ENCODE measurements at places on chromosomes 2 and 18.

- no peak for DNase-seq
Measured at GRCh38 chr2:220499225-220499624, 871.8 kb downstream of the SLC4A3 start.

DNA sequence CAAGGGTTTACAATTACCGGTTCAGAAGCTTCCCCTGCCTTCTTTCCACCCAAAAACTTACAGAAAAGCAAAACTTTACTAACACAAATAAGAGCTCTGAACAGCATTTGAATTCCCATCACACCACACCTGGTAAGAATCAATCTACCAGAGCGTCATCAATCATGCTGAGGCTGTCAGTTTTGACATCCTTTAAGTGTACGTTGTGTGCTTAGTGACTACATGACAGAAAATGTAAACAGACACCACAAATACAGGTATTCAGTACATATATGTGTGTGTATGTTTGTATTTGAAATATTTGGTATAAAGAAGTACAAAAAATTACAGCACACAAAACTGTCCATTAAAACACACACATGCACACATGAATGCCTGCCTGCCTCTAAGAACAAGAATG, 523.5 kb downstream of the TMEM182 start:
- no peak for DNase-seq

DNA sequence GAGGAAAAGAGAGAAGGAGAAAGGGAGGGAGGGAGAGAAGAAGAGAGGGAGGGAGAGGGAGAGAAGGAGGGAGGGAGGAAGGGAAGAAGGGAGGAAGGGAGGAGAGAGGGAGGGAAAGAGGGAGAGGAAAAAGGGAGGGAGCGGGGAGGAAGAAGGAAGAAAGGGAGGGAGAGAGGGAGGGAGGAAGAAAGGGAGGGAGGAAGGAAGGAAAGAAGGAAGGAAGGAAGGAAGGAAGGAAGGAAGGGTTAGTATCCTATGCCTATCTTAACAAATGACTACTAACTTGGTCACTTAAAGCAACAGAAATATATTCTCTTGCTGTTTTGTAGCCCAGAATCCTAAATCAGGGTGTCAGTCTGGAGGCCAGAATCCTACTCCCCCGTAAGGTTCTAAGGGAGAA, 52.1 kb downstream of the CMPK2 start:
- no peak for DNase-seq

DNA sequence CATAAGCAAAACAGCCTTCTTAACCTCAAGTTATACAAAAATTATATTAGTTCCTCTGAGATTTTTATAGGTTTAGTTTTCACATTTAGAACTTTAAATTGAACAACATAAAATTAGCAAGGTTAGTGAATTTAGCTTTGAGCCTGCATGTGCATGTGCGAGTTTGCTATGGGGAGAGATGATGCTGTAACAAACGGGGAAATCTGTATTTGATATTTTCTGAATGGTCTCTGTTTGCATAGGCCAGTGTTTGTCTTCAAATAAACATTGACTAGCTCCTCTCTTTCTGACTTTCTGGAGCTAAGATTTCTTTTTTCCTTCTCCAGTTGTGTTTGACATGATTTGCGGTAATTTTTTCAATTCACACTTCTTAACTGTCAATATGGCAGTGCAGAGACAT, 30.9 kb upstream of the IL18RAP start:
- no peak for DNase-seq

DNA sequence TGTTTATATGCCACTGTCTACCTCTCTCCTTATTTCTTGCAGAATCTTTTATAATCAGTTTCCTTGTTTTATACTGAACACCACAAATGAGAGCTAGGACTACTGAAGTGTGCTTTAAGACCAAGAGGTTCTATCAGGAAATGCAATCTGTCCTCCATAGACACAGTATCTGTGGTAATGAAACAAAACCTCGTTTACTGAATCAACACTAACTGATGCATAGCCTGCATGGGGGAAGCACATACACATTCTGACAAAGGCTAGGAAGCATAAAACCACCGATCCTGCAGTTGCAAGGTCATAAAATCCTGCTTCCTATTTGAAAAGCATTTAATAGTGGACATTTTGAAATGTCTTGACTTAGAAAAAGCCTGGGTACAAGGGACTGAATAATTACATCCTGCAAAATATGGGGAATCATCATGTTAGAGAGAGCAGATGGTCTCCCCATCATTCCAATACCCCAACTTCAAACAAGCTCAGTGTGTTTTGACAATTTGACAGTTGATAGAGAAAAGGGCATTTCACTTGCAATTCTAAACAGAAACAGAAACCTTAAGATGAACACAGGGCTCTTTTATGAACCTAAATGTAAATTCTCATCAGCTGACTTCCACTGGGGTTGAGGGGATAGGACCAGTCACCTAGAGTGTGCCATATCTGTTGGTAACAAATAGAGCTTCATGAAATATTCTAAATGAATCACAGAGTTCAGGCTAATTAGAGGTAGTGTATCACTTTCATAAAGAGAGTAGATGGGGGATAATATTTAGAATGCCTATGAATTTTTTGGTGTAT, 1845.6 kb upstream of the PIK3C3 start:
- no peak for DNase-seq

DNA sequence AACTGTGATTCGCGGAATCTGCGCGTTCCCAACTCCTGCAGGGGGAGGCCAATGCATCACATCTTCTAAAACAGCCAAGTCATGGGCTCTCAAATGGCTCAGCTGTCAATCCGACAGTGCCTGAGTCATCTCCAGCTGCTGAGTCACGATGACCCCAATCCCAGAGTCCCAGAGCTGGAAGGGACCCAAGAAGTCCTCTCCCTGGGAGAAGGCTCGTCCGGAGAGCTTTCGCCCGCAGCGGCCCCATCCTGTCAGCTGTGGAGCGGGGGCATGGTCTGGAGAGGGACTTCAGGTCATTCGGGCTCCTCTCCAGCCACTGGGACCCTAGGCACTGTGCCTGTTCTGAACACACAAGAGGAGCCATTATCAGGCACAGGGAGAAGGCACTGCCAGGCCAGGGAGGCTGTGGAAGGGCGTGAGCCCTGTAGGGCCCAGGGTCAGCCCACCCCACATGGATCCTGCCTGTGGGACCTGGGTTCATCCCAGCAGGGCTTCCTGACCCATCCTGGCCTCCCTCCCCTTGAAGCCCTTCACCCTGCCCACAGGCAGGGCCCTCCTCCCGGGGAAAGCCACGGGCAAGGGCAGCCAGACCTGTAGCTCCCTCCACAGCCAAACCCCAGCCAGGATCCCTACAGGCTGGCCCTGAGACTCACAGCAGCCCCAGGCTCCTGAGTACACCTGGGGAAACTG, 47.6 kb upstream of the GPC1 start:
- DNase-seq = peak; percentile 70

- DNase-seq = no peak
Measured at GRCh38 chr2:179340678-179341077, 76.0 kb upstream of the SESTD1 start.

DNA sequence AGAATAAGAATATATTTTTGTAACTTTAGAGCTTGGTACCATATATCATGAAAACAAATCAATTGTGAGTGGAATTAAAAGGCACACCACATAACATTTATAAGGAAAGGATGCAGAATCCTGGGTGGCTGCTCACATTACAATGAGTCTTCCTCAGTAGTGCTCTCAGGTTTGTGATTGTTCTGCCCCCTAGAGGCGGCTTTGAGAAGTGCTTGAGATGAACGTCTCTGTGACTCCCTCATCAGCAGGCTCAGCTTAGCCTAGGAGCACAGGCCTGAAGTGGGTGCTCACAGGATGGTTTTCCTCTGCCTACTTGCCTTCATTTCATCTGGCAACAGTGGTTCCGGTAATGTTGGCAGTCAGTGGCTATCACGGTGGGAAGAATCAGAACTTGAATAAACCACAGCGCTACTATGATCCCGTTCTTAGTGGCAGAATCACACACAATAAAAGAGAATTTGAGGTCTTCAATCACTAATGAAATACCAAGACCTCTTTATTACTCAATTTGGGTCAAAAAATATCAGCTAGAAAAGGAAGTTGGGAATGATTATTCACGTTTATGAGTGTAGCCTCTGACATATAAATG, 38.1 kb upstream of the B4GALT6 start:
- peak; percentile 80 for DNase-seq

DNA sequence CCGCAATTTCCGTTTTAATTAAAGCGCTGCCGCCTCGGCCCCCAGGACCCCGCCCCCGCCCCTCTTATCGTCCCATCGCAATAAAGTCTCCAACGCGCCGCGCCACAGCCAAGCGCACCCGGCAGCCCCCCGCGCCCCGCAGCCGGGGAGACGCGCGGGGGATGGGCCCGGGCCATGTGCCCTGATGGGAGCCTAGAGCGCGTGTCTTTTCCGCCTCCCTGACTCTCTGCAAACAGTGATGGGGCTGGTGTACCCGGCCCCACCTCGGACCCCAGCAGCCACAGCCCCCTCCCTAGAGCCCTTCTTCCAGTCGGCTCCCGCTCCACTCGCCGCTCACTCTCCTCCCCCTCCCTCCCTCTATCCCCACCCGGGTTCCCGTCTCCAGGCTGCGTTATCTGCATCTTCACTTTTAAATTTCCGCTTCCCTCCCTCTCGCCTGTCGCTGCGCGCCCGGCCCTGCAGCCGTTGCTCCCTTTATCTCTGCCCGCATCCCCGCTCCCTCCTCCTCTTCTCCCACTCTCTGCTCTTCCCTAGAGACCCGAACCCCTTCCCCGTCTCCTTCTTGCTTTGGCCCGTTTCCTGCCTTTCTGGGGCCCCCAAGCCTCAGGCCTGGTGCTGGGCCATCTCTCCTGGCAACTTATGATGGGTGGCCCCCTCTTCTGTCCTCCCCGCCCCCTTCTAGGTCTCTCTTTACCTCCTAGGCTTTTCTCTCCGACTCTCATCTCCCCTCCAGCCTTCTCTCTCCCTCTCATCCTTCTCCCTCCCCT, 524 bp upstream of the FEV start:
- DNase-seq = peak; percentile 56

DNA sequence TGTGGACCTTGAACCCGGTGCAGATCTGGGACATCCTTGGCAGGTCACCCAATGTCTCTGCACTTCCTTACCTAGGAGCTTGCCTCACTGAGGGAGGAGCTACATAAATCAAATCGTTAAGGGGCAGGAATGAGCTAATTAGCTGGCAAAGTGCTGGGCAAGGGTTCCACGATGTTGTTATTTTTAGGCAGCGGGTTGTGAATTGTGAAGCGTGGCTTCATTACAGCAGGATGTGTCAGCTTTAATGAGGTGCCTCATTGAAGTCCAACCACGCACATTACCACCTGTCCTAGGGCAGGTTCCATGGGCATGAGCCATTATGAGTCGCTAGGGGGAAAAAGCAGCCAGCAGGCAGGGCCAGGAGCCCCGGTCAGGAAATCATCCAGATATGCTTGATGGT, 127.0 kb upstream of the AGAP1 start:
- DNase-seq = no peak

DNA sequence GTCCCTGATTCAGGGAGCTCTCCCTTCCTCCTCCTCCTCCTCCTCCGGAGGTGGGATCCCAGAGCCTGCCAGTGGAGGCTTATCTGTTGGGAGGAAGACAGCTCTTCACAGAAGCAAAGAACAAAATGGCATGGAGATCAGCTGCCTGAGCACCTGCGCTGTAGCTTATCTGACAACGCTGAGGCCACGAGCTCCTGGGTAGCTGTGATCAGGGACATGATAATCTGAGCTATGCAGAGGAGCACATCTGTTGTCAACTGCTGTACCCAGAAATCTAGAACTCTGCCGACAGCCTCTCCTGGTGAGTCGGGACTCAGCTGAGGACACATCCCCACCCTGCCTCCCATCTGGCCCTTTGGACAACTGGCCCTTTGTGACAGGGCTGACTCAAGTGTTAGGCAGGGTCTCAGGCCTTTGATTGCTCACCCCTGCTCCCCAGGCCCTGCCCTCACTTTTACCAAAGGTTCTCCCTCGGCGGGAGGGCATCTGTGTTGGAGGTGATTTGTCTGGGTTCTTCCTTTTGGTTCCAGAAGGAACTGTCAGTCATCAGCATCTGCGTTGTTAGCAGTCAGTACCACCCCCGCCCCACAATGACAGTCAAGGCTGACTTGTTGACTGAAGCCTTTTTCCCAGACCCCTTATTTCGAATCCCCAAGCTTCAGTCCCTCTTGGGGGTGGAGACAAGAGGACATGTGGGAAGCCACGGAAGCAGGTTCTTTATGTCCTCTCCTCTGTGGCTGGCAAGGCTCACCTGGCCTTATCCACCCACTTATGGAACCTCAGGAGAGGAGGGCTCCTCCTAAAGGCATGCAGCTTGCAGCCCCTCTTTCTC, 5.9 kb upstream of the CNNM3 start:
- DNase-seq = peak; percentile 47

Data from K562 (cell line).